ENCODE measurements at places on chromosomes 11 and 22.

GRCh38 chr22:19680911-19681862 is 33.1 kb upstream of the SEPTIN5 start:
- DNase-seq: no peak

DNA sequence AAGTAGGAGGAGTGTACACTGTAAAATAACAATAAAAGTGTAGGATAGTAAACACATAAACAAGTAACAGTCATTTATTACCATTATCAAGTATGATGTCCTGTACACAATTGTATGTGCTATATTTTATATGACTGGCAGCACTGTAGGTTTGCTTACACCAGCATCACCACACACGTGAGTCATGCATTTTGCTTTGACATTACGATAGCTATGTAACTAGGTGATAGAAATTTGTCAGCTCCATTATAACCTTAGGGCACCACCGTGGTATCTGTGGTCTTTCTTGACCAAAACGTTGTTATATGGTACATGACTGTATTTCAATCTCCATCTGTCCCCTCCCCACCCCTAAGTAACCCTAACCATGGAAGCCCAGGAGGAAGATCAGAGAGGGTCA is 1.1 kb downstream of the DNAL4 start:
- no peak for DNase-seq

- DNase-seq: no peak
Measured at GRCh38 chr11:36330411-36330810, 34.3 kb downstream of the PRR5L start.

- DNase-seq: no peak
Measured at GRCh38 chr11:28442131-28442530, 333.9 kb downstream of the METTL15 start.

GRCh38 chr11:1751531-1751921 is 1.1 kb upstream of the IFITM10 start:
- no peak for DNase-seq

DNA sequence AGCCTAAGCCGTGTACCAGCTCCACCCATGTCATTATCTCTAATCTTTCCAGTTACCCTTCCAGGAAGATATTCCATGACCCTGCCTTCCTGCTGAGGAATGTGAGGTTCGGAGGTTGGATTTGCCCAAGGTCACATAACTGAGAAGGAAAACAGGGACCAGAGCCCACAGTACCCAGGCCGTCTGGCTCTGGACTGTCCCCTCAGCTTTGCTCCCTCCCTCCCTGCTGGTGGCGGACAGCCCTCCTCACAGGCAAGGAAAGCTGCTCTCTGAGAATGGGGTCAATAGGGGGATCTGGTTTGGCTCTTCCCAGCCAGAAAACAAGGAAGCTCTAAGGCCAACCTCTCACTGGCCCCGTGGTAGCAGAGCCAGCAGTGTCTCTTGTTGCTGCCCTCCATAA is 63.3 kb downstream of the SYN3 start:
- DNase-seq: no peak

- no peak for DNase-seq
Measured at GRCh38 chr11:105582497-105582896, 27.4 kb upstream of the GRIA4 start.

GRCh38 chr22:44439356-44440223 is 58.4 kb downstream of the RTL6 start:
- no peak for DNase-seq
